ENCODE measurements at places on chromosomes 5 and 9. TPM values are rescaled to one million over a fixed set of nuclear protein-coding genes. Genes with fewer than 3 reads are reported as not detected.

CD72 gene
- 1.2 TPM for total RNA-seq

SIT1 gene
- total RNA-seq: 0.46 TPM

C5orf58 gene
- total RNA-seq: not detected

SWI5 gene
- total RNA-seq: 11.0 TPM

SMIM33 gene
- 3.7 TPM for total RNA-seq

MAST4 gene
- 20.5 TPM for total RNA-seq

ANGPTL2 gene
- total RNA-seq: 6.0 TPM

MINAR2 gene
- not detected for total RNA-seq

MIER3 gene
- 170 TPM for total RNA-seq

CDC14B gene
- 16.5 TPM for total RNA-seq

INSL6 gene
- not detected for total RNA-seq

PGGT1B gene
- 89.4 TPM for total RNA-seq

CORO2A gene
- total RNA-seq: 56.5 TPM

DNA sequence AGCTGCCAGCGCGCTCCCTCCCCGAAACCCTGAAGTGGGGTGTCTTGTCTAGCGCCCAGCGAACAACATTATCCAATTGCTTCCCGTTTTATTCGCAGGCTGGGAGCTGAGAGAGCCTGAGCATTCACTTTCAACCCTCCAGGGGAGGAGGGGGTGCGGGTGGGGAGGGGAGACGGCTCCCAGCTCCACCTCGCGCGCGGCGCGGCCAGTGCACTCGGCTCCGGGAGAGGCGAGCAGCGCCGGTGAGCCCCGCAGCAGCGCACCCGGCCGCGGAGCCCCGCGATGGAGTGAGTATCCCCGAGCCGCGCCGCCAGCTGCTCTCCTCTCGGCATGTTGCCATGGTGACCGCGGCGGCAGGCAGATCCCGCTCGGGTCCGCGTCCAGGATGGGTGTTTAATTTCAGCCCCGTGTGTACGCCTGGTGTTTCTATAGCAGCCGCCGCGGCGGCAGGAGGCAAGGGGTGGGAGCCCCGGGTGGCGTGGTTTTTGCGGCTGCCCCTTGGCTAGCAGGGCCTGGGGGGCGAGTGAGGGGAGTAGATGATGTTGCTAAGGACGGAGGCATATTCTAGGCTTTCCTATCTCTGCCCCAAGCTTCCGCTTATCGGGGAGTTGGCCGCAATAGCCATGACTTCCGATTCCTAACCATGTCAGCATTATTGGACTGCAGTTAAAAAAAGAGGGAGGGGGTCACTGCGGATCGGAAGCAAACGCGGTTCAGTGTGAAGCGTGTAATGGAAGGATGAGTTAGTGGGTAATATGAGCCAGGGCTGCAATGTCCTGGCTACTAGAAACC, 139.2 kb upstream of the PALM2AKAP2 start:
- DNase-seq: peak; percentile 18

DNA sequence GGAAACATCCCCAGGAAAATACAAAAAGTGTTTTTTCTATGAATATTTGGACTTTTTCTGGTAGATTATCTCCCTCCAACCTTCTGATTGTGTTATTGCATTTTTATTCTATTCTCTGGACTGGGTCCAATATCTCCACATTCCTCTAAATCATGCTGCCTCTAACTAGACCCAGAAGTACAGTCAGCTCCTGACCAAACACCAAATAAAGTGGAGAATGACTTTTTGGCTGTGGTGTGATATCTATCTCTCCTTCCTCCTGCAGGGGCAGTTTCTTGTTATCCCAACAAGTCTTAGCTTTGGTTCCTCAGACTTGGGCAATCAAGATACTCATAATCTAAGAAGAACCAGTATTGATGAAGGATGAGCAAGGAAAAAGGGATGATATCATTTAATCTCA, 3.2 kb upstream of the RAI14 start:
- no peak for DNase-seq

DNA sequence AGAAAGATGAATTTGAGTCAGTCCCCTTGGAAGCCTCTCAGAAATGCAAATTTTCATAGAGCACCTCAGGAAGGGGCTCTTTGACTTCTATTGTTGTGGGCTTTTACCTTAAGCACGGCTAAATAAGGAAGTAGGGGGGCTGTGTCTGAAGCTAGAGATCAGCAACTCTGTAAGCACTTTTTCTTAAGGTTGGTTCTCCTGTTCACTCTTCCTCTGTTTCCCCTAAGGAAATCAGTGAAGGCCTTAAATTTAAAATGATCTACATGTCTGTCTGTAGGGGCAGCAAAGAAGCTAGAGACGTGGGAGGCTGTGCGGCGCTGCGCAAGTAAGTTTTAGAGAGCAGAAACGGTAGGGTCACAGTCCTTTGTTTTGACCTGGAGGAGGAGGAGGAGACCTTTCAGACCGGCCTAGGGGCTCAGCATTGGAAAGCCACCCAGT, 1.2 kb upstream of the CDC14B start:
- no peak for DNase-seq

DNA sequence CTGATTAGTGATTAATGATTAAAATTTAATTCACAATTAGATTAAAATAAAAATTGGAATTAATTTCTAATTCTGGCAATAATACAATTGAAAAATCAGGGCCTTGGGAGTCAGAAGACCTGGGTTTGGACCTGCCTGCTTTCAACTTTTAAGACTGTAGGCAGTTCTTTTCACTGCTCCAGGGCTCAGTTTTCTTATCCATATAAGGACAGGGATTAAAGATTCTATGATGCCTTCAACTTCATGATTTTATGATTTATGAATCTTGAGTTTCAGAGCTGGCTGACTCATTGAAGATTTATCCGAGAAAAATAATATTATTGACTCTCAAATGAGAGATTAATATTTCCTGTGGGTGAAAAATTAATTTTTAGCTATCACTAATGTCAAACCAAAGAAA, 208.6 kb upstream of the ANKH start:
- no peak for DNase-seq

GRCh38 chr9:4494332-4494731, 4.1 kb downstream of the SLC1A1 start:
- DNase-seq: no peak

DNA sequence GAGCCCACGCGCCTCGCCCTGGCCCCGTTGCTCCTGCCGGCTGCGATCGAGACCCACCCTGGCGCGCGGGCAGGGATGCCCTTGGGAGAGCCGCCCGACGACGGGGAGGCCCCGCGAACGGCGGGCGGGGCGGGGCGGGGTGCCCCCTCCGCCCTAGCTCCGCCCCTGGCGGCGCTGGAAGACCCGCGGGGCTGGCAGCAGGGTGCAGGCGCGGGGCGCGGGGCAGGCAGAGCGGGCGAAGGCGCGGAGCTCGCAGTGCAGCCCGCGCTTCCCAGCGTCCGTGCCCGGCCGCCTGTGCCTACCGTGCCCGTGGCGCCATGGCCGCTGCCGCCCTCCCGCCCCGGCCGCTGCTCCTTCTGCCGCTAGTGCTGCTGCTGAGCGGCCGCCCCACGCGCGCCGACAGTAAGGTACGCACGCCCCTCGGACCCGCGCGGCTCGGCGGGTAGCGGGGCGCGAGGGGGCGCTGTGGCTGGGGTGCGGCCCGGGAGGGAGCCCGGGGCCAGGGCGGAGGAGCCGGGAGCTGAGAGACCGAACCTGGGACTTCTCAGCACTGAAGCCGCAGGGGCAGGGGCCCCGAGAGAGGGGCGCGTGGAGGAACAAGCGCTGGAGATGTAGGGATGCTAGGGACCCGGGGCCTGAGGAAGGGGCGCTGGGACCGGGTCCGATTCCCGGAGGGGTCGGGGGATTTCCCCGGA, at the start of gene OLFML2A:
OLFML2A (plus strand) TSS at position 180 of the 695 bp plus-strand sequence; CDS start at position 318, 138 bp downstream.
- DNase-seq: no peak

DNA sequence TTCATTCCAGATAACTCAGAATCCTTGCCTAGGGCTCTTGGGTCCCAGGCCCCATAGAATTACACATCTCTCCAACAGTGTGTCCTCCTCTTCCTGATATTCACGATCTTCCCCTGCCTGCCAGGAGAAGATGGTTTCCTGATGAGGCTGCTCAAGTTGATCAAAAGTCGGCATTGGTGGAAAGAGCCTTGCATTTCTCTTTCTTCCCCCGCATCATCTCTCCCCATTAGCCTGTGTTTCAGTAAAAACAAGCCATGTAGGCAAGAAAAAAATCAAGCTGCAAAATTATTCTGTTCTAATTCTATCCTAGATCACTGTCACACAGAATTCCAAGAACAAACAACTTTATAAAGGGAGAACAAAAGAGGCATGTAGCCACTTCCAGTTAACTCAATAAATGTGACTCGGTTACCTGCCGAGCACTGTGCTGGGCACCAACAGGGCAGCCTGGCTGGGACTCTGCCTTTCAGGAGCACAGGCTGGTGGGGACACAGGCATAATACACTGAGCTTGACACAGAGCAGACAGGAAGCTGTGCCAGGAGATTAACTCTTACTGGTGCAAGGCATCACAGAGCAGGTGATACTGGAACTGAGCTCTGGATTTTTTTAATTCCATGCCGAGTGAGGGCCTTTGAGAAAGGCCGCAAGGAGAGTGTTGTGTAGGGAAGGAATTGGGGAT, 25.6 kb downstream of the TMOD1 start:
- no peak for DNase-seq

DNA sequence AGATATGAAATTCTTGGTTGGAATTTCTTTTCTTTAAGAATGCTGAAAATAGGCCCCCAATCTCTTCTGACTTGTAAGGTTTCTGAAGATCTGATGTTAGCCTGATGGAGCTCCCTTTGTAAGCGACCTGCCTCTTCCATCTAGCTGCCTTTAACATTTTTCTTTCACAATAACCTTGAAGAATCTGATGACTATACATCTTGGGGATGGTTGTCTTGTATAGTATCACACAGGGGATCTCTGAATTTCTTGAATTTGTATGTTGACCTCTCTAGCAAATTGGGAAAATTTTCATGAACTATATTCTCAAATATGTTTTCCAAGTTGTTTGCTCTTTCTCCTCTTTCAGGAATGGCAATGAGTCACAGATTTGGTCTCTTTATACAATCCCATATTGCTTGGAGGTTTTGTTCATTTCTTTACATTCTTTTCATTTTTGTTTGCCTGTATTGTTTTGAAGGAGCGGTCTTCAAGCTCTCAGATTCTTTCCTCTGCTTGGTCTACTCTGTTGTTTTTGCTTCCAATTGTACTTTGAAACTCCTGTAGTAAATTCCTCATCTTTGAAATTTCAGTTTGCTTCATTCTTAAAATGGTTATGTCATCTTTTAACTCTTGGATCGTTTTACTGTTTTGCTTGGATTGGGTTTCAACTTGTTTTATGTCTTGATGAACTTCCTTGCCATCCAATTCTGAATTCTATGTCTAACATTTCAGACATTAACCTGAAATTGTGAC, 245.2 kb upstream of the TARS1 start:
- DNase-seq: no peak

- no peak for DNase-seq
Measured at GRCh38 chr9:69190863-69191181, 16.7 kb downstream of the TJP2 start.

DNA sequence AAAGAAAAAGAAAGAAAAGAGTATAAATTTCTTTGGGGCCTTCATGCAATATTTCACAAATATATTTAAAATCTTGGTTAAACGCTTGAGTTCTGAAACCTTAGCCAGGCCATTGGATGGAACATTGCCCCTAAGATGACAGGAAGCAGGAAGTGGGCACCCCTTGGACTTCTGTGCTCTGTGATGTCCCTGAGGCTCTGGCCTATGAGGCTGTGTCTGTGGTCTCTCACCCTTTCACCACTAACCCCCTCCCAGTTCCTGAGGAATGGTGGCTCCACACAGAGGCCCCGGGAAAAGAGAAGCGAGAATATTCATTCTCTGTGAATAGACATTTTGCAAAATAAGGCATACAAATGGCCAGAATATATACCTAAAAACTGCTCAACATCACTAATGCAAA, 320.5 kb upstream of the PANK3 start:
- no peak for DNase-seq

GRCh38 chr9:105243015-105243686, 1.3 kb upstream of the SLC44A1 start:
- no peak for DNase-seq

- no peak for DNase-seq
Measured at GRCh38 chr5:143041972-143042770, 272.0 kb downstream of the ARHGAP26 start.

GRCh38 chr5:68139611-68140441, 75.7 kb upstream of the PIK3R1 start:
- DNase-seq: no peak

- peak; percentile 16 for DNase-seq
Measured at GRCh38 chr5:59418808-59419207, 474.7 kb downstream of the PDE4D start.

DNA sequence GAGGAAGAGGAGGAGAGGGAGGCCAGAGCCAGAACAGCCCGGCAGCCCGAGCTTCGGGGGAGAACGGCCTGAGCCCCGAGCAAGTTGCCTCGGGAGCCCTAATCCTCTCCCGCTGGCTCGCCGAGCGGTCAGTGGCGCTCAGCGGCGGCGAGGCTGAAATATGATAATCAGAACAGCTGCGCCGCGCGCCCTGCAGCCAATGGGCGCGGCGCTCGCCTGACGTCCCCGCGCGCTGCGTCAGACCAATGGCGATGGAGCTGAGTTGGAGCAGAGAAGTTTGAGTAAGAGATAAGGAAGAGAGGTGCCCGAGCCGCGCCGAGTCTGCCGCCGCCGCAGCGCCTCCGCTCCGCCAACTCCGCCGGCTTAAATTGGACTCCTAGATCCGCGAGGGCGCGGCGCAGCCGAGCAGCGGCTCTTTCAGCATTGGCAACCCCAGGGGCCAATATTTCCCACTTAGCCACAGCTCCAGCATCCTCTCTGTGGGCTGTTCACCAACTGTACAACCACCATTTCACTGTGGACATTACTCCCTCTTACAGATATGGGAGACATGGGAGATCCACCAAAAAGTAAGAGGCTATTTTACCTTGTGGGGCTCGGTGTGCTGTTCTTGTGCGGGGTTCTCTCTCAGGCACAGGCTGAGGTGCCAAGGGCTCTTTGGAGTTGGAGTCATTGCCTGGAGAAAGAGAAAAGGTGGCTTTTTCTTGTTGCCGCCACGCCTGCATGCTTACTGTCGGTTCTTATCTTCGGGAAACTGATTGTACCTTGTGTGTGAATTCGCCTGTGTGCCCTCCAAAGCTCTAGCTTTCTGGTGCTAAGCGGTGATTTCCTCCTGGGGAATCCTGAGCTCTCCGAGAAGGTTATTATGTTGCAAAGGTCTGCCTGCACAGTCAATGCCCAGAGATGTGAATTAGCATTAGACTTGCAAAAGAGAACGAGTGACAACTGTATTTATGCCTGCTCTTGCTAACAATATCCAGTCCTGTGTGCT, at the start of gene ISL1:
ISL1 (plus strand) TSS at position 318 of the 991 bp plus-strand sequence; CDS start at position 542, 224 bp downstream.
- DNase-seq: peak; percentile 69

- no peak for DNase-seq
Measured at GRCh38 chr9:98652741-98653140, 56.0 kb downstream of the GABBR2 start.

- no peak for DNase-seq
Measured at GRCh38 chr9:95055851-95056551, 261.5 kb downstream of the FANCC start.
